ENCODE measurements at places on chromosomes 6 and 20.

DNA sequence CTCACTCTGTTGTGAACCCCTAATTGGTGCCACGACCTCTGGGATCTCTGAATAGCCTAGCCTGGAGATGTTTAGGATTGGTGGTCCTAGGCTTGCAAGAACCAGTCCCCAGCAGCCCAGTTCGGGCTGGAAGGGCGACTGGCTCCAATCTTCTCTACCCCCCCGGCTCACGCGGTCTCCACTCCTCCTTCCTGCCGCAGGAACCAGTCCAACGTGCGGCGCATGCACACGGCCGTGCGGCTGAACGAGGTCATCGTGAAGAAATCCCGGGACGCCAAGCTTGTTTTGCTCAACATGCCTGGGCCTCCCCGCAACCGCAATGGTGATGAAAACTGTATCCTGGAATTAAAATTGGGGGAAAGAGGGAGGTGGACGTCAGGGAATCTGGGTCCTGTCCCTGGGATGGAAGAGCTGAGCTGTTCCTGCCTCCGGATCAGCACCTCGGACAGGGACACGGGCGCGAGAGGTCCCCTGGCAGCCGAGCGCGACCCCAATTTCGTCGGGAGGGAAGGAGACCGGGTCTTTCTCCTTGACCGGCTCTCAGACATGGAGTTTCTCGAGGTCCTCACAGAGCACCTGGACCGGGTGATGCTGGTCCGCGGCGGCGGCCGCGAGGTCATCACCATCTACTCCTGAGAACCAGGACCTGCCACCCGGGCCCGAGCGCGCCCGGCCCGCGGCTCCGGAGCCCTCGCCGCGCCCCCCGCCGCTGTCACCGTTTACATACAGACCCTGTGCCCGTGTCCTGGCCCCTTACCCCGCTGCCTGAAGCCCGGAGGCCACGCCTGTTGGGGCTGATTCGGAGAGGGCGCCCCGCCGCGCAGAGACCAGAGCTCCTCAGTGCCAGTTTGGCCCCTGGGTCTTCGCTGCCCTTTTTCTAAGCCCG lies 28.2 kb downstream of the SLC12A5 start:
- no peak for DNase-seq

DNA sequence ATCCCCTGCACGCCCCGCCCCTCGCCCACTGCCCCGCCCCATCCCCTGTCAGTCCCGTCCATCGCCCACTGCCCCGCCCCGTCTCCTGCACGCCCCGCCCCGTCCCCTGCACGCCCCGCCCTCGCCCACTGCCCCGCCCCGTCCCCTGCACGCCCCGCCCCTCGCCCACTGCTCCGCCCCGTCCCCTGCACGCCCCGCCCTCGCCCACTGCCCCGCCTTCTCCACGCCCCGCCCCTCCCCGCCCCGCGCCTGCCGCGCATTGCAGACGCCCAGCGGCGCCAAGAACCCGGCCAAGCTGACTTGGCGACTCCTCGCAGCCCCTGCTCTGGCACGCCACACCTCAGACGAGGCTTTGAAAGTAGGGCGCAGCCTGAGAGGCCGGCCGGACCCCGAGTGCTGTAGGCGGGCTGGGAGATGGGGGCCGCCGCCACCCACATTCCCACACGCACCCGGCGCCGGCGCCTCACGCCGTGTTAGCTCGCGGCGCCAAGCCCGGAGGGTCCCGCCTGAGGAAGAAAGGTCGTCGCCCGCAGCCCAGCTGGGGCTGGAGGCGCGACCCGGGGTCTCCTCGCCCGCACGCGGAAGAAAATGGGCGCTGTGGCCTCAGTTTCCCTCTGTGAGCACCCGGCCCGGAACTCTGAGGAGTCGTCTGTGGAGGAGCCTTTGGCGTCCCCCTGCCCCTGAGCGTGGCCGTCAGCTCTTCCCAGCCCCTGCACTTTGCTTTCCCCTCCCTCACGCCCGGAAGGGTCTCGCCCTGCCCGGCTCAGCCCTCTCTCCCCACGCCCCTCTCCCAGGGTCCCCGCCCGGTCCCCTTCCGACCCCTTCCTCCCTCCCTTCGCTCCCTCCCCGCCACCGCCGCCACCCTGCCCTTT lies at the start of gene RAD21L1:
Gene RAD21L1 (plus strand): TSS at position 262 of the 872 bp plus-strand sequence. CDS start 2,410 bp downstream, outside the sequence.
- DNase-seq = peak; percentile 79

DNA sequence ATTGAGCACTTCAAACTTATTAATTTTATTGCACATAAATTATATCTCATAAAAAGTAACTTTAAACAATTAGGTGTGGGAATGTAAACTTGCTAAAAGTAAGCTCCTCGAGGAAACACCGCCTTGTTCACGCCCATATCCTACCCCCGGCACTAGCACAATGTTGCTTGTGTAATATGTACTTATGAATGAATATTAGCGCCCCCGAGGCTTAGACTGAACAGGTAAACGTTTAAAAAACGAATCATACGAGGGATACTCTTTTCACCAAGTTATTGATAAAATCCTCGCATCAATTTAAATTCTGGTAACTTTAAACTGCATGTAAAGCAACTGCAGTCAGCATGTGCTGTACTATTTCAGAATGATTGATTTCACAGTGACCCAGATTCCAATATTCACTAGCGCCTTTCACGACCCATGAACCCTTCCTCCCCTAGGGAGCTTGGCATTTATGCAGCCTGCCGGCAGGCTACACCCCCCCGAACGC lies 637 bp downstream of the TFB1M start:
- no peak for DNase-seq

DNA sequence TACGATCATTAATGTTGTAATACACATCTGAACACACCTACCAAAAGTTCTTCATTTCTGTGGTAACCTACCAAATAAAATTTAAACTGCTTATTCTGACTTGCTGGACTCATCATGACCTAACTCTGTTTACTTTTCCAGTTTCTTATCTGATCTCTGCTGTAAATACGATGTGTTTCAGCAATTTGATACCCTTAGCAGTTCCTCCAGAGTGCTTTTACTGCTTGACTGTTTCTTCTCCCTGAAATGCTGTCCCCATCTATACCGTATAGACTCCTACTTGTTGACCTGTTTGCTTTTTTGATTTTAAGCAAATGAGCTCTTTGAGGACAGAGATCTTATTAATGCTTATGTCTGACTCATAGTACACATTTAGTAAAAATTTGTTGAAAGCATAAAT lies 119.5 kb downstream of the SCAF8 start:
- no peak for DNase-seq

DNA sequence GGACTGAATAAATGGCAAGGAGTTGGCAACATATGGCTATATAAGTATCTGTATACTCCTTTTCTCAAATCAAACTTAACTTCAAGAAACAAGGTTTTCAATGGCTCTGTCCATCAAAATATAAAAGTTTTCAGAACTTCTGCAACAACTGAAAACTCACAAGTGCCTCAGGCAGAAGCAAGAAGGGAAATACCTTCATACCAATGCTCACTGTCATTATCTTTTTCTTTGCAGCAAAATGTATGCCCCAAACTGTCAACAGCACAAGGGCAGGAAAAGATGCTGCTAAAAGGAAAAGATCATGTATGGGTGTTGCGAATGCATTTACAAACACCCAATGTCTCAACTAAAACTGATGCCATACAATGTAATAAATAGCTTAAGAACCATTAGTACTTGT lies 45.9 kb downstream of the PTPRK start:
- DNase-seq = no peak

DNA sequence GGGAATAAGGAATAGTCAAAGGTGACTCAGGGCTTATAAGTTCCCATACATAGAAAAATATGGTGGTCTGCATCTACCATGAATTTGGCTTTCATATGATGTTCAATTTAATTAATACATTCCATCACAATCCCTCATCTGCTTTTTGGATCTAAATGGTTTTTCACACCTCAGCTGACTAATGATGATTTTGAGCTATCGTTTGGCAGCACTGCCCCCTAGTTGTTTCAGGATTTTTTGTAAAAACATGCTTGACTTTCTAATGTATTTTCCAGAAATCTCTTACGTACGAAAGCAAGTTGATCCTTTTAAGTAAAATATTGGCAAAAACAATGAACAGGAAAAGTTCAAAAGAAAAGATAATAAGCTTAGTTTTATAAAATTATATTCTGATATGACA lies 408.6 kb upstream of the ADGRB3 start:
- no peak for DNase-seq

DNA sequence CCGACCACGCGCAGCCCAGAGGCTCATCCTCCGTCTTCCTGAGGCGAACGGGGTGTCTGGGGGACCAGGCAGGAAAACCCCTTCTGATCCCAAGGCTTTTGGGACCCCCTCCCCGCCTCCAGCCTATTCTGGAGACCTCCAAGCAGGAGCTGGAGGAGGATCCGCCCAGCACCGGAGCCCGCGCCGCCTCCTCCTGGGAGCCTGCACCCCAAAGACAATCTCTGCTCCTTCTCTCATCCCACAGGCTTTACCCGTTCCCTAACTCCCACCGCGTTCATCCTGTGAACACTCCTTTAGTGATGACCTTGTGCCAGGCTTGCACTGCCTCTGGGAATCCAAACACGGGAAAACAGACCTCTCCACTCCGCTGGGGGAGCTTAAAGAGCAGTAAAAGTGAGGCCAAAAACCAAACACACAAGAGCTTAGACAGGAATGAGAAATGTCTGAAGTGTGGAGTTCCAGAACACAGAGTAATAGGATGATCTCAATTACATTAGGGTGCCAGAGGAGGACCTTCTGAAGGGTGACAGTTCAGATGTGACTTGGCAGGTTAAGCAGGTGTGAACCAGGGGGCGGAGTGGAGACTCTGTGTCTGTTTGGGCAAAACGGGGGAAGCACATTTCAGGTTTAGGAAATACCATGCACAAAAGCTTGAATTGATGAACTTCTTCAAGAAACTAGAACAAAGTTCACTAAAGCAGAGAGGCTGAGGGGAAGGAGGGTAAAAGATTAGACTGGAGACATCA lies 7.6 kb downstream of the HLA-DRB5 start:
- DNase-seq = no peak

DNA sequence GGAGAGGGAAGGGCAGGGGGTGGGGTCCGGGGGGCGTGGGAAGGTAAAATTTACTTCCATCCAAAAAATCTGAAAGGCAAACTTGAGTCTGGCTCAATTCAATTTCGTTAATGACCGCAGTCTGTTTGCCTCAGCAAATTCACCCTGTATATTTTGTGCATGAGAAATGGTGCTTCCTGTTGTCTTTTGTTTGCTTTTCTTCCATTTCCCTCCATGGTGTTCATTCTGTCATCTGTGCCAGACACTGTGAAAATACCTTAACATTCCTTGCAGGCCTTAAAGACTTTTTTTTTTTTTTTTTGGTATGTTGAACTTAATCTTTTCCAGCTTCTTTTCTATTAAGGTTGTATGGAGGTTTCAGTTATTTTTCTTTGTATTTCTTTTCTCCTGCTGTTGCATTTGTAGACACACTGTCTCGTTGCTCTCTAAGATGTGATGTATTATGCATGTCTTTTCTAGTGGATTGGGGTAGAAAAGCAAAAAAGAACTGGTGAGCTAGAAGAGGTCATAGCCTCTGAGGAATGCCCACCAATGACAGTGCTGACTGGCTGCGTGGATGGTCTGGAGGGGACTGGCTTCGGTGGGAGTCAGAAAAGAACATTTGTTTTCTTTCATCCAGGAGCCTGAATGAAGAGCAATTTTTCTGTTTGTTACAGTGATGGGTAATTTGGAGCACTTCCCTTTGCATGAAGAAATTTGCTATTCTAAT lies 585.0 kb upstream of the MAP3K7 start:
- no peak for DNase-seq

DNA sequence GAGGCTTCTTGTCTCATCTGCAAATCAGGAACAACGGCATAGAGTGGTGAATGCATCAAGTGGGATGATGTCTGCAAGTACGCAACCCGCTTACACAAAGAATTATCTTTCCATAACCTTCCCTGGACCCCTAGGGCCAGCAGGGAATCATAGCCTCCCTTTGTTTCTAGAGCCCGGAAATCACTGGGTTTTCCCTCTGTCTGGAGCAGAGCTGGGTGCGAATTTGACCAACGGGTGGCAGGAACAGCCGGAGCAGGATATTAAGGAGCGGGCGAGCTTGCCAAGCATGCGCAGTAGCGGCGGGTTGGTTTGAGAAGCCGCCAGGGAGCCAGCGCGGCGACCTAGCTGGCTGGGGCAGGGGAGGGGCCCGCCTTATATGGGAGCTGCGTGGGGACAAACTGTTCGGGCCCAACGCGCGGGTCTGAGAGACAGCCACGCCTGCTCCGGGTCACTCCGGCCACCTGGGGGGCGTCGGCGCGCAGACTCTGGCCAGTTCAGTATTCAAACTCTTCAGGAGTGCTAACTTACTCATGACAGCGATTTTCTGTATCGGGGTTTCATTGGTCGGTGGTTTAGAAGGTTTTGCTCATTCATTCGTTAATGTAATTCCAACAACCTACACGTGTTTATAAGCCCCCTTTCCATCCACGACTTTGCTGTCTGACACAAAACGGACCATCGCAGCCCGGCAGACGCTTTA lies 1.6 kb upstream of the KIF16B start:
- peak; percentile 57 for DNase-seq

GRCh38 chr6:158713469-158713868 lies 63.6 kb downstream of the SYTL3 start:
- no peak for DNase-seq

- DNase-seq = no peak
Measured at GRCh38 chr6:13072686-13073347, 255.5 kb downstream of the TBC1D7 start.

- DNase-seq = no peak
Measured at GRCh38 chr20:50611128-50611810, 80.1 kb downstream of the RIPOR3 start.

DNA sequence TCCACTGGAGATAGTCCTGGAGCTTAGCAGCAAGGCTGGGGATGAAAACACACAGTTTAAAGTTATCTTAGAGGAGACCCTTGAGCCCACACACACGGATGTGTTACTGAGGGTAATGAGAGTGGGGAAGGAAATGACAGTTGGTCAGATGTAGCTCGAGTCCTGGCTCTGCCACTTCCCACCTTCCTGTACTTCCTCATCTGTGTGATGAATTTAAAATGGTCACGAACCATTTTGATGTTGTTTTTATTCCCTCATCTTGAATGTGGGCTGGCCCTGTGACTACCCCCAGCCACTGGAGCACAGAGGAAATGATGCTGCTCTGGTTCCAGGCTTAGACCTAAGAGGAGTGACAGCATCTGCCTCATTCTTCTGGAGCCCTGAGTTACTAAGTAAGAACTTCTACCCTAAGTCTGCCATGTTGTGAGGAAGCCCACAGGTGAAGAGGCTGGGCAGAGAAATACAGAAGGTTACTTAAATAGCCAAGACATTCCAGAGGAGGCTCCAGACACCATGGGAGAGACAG lies 141.2 kb downstream of the NRN1 start:
- no peak for DNase-seq

DNA sequence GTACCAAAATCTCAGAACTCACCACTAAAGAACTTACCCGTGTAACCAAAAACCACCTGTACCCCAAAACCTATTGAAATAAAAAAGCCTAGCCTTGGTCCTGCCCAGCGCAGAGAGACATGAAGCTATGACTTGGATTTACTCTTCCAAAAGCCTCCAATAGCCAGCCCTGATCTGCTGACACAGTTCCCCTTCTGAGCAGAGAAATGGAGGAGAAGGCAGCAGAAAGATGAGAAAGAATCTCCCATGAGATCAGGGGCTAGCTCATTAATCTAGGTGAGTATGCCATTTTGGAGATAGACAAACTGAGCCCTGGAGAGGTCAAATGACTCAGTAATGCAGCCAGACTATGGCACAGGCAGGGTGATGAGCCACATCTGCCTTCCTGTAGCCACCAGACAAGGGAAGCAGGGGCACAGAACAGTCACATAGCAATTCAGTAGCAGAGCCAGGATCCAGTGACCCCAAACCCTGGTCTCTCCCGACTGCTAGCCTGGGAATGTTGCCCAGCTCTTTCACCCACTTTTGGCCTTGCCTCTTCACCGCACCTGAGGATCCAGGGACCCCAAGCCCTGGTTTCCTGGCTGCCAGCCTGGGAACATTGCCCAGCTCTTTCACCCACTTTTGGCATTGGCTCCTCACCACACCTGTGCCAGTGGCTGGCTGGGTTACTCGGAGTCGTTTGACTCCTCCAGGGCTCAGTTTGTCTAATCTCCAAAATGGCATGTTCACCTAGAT lies 7.2 kb upstream of the SDCBP2 start:
- peak; percentile 46 for DNase-seq

All from stimulated activated effector memory CD8-positive, alpha-beta T cell treated with anti-CD3 and anti-CD28 coated beads, Interleukin-12 subunit alpha, Interleukin-12 subunit beta, amount 100 ng/mL, for 72 hours (primary cell).